ENCODE measurements at places on chromosomes 1 and 21.

GRCh38 chr1:71667216-71667615, 586.4 kb upstream of the ZRANB2 start:
- no peak for DNase-seq

- DNase-seq: no peak
Measured at GRCh38 chr1:84365225-84366221, 32.8 kb upstream of the DNASE2B start.

- no peak for DNase-seq
Measured at GRCh38 chr1:113091988-113092594, 19.1 kb downstream of the LRIG2 start.

DNA sequence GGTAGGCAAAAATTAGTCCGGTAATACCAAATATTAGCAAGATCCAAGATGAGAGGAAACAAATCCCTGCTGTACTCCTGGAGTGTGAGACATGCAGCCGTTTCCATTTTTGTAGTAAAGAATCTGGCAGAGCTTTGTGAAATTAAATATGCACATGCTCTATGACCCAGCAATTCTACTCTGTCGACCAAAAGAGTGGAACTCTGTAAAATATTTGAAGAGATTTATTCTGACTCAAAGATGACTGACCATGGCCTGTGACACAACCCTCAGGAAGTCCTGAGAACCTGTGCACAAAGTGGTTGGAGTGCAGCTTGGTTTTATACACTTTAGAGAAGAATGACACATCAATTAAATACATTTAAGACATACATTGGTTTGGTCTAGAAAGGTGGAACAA, 16.2 kb downstream of the HAX1 start:
- no peak for DNase-seq

DNA sequence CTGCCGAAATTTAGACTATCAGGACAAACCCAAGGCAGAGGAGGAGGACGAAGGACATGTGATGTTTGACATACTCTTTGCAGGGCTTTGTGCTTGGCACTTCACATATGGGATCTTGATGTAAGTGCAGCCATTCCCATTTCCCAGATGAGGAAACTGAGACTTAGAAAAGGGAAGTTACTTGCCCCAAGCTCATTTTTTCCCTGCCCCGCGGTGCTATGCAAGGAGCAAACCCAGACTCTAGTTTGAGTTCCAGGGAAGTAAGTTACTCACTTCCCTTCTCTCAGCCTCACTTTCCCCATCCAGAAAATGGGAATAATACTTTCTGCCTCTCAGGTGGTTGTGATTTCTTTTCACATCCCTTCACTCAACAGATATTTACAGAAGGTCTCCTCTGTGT, 4.5 kb upstream of the FOXO6 start:
- no peak for DNase-seq

GRCh38 chr1:84959294-84959693, 37.6 kb downstream of the MCOLN2 start:
- no peak for DNase-seq

DNA sequence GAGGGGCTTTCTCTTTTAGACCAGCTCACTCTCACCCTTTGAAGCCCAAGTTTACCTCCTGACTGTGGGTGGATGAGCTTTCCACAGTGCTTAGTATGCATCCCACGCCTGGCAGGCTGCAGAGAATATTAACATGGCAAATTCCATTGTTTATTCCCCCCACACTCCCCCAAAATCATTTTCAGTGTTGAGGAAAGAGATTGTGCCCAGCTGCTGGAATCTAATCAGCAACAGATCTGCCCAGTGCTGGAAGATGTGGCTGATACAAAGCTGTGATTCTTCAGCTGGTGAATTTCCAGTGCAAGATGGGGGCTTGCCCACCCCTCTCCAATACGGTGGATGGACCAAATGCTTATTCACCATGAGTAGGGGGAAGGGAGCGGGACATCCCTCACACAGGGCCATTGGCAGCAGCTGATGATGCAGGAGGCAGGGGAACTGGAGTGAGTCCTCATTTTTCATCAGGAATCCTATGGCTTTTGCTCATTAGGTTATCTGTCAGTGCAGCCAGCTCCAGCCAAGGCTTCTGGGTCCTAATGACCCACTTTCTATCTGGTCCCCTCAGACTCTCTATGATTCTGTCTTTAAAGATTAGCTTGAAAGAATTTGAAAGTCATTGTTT, 39.7 kb upstream of the KCNA3 start:
- DNase-seq: no peak

GRCh38 chr1:42825036-42825851, 8.0 kb upstream of the SVBP start:
- no peak for DNase-seq

DNA sequence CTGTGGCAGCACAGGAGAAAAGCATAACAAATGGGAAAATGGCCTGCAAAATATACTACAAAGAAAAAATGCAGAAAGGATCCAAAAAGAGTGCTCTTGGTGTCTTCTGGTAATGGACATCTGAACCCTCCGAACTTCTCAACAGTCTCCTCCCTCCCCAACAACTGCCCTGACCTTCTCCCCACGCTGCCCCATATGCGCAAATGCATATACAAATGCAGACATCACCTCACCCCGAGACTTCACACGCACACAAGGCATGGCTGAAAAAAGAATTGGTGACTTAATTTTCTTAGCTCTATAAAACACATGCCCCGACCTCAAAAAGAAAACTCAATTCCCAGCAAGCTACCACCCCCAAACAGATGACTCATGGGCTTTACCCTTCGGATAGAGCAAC, 8.4 kb downstream of the KCND3 start:
- DNase-seq: no peak

DNA sequence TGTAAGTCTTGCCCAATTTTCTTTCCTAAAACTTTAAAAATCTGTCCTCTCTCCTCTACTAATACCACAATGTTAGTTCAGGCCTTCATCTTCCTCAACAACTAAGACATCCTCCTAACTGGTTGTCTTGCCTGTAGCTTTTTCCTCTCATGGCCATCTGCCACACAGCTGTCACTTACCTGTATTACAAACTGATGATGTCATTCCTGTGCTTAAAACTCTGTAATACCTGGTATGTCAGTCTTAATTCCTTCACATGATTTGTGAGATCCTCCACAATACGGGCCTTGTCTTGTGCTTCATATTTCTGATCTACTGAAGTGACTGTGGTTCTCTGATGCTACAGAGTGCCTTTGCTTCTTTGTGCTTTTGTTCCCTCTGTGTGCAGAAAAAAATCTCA, 9.8 kb downstream of the MRPS14 start:
- no peak for DNase-seq

DNA sequence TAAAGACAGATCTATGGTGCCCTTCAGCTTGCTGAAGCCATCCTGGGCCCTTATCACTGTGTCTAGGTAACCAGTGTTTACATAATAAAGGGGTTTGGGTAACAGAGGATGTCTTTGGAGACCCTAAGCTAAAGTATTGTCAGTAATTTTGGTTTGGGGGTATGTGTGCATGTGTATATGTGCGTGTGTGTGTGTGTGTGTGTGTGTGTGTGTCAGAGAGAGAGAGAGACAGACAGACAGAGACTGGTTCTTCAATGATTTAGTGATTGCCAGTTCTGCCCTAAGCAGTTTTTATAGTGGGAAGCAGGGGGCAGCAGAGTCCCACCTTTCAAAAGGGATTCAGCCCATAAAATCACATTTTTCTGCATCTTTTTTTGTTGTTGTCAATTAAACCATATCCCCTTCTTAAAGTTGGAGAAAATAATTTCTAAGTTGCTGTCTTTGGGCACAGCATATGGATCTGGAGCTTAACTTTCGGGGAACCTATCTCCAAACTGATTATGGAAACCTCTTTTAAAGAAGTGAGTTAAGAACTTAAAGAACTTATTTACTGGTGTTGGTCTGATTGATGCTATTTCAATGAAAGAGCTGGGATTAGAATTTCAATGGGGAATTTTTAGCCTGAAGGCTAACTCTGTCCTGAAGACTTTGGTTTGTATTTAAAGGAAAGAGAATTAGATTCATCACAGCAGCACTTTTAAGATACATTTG, 51.1 kb downstream of the ZNF326 start:
- peak; percentile 42 for DNase-seq

DNA sequence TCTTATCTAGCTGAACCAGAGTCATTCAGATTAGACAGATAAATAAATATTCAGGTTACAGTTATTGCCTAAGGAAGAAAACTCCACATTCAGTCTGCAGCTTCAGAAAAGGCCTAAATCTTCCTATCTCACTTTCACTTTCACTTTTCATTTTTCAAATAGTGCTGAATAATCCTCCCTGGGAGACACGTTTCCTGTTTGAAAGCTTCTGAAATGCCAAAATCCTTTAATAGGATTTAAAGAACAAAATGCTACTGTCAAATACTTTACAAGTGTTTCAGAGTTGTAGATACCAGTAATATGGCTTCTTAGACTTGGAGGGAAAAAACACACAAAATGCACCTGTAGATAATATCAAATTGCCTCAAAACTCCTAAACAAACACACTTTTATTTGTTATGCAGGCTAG, 3.9 kb downstream of the PSMB2 start:
- DNase-seq: no peak

DNA sequence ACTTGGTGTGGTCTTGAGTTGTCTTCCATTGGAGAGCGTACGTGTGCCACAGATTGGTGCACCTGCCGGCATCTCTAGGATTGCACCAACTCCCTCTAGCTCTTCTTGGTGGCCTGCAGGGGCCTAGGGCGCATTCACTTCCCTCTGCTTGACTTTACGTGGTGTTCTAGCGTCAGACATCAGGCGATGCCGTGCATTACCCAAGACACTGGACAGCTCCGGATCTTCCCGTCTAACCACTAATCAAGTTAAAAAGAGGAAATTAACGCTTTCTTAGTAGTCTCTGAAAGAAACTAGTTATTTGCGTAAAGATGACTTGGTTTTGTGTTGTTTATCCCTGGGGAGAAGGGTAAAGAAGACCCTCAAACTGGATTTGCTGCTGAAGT, 510 bp upstream of the IL10RB start:
- DNase-seq: no peak

DNA sequence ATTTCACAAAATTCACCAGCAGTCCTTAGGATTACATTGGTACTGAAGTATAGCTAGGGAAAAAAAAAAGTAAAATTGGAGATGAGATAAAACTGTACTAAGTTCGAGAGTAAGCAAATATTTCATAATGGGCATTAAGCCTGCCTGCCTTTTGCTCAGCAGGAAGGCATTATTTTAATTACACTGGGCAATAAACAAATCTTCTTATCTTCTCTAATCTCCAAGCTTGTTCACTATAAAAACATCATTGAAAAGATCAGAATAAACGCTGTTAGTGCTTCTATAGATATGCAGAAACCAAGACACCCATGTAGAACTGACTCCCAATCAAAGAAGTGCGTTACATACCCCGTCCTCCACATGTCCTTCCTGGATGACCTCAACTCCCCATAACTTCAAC, 174.2 kb upstream of the CHODL start:
- DNase-seq: no peak

DNA sequence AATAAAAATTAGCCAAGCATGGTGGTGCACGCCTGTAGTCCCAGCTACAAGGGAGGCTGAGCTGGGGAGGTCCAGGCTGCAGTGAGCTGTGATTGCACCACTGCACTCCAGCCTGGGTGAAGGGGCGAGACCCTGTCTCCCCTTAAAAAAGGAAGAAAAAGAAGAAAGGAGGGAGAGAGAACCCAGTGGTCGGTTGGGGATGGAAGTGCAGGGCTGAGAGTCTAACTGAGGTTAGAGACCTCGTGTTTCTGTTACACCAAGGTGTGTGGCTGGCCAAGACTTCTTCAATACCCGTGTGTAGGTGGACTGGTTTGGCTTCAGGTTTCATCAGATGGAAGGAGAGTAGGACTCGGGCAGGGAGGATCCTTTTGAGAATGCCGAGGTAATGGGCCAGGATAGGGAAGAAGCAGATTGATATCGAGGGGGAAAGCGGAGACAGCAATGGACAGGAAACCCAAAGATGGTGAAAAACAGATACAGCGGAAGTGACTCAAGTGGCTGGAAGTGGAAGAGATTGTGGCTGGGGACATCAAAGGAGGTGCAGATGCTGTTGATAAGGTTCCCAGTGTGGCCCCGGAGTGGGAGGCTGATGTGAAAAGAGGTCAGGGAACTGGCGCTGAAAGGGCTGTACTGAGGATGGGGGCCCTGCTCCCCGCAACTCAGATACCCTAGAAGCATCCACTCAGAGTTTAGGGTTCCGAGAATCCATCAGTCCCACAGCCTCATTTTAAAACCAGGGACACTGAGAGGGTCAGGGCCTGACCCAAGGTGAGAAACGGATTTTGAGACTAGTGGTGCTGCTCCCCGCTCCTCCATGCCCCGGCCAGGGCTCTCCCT, 681 bp upstream of the UBXN10 start:
- DNase-seq: no peak

DNA sequence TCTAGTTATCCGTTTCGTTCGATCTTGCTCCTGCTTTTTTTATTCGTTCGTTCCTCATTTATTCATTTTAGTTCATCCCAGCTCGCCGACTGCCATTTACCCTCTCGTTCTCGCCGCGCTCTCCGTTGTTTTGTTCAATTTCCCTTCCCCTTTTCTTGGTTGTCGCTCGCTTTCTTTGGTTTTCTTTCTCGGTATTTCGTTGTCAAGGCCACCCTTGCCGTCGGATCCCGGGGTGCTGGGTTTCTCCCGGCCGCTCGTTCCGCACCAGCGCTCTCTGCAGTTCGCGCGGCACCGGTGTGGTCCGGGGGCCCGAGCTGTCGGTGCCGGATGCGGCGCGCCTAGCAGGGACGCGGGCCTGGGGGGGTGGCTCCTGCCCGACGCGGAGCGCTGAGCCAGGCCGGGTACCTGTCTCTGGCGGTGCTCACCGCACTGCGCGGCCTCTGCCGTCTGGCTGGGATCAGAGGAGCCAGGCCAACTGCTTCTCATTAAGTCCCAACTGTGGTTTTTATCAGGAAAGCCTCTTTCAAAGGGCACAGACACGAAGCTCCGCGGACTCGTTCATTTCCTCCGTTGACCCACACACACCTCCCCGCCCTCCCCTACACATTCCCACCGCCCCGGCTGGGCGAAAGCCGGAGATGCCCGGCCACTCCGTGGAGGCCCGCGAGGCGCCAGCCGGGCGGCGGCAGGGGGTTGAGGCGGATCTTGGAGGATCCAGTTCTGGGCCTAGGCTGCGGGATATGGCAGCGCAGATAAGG, 1.6 kb downstream of the ALX3 start:
- DNase-seq: peak; percentile 54

- DNase-seq: no peak
Measured at GRCh38 chr1:184648856-184649201, 105.8 kb downstream of the EDEM3 start.

DNA sequence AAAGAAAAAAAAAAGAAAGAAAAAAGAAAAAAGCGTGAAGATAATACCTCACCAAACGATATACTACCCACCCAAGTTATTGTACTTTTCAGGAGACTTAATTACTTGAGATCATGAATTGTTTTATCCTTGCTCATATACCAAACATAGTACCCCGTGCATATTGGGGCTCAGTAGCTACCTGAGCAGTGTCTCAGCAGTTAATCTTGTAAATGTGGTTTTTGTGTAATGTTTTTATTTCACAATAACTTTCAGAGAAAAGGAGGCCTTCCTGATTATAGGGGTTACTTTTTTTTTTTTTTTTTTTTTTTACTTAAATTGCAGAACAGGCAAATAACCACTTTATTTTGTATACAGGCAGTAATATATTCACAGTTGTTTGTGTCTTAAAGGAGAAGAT, 80.3 kb downstream of the OSBPL9 start:
- no peak for DNase-seq

GRCh38 chr21:16552880-16553279, 823.1 kb downstream of the USP25 start:
- DNase-seq: no peak

GRCh38 chr21:31283025-31283424, 61.0 kb downstream of the TIAM1 start:
- DNase-seq: no peak

Measured in iPS-NIHi11 (cell line).